ENCODE measurements at places on chromosomes 3 and 15.

DNA sequence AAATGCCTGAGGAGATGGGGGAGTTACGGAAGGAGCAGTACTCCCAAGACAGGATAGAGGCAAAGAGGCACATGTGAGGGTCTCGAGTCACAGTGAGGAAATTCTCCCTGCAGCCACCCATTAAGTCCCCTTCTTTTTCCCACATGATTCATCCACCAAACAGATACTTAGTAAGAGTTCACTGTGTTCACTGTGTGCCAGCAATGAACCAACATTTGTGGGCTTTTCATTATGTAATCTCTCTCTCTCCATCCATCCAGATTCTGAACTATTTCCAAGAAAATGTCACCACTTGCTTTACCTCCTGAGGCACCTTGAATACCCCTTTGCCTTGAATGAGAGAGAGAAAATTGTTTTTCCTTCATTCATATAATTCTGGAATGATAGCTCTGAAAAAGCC is 24.6 kb upstream of the LRRFIP2 start:
- DNase-seq, result no peak

- DNase-seq, result no peak
Observed at GRCh38 chr3:131948806-131949205, 86.0 kb downstream of the CPNE4 start.

- no peak for DNase-seq
Observed at GRCh38 chr15:100448481-100448880, 80.3 kb downstream of the CERS3 start.

GRCh38 chr15:65286069-65286703 is 497 bp downstream of the PARP16 start:
- DNase-seq, result no peak

- no peak for DNase-seq
Observed at GRCh38 chr3:43960448-43960840, 269.7 kb downstream of the ABHD5 start.

Measured in stimulated activated CD8-positive, alpha-beta memory T cell treated with anti-CD3 and anti-CD28 coated beads, Interleukin-2, amount 100 ng/mL, for 48 hours (primary cell).